ENCODE measurements at places on chromosomes 11 and 22. TPM values are rescaled to one million over a fixed set of nuclear protein-coding genes. Genes with fewer than 3 reads are reported as not detected.

The C11orf86 gene
- total RNA-seq = not detected

The CD3D gene
- not detected for total RNA-seq

The MS4A6E gene
- not detected for total RNA-seq

The MS4A6A gene
- total RNA-seq = not detected

The AGBL2 gene
- total RNA-seq = 1.5 TPM

The TMEM45B gene
- not detected for total RNA-seq

The OR52H1 gene
- total RNA-seq = not detected

The CTTN gene
- total RNA-seq = 651 TPM

The PLAAT5 gene
- total RNA-seq = not detected

The CARD10 gene
- total RNA-seq = 2.0 TPM

The OLFML1 gene
- total RNA-seq = not detected

The TSPAN18 gene
- total RNA-seq = not detected

The HDHD5 gene
- total RNA-seq = 89.6 TPM

The GGT5 gene
- 0.13 TPM for total RNA-seq

The USH1C gene
- total RNA-seq = not detected

The B3GAT1 gene
- total RNA-seq = 3.7 TPM

The OR4C12 gene
- not detected for total RNA-seq

The JAM3 gene
- total RNA-seq = 72.2 TPM

The NAV2 gene
- 14.5 TPM for total RNA-seq

The PLAAT3 gene
- total RNA-seq = 4.6 TPM

The LMNTD2 gene
- 1.8 TPM for total RNA-seq

The PGA5 gene
- total RNA-seq = not detected

The MSANTD4 gene
- 32.6 TPM for total RNA-seq

The CD3E gene
- total RNA-seq = not detected

The OR5J2 gene
- total RNA-seq = 1.0 TPM

The MMP10 gene
- total RNA-seq = not detected

The MS4A7 gene
- total RNA-seq = not detected

The ALDH3B2 gene
- 0.72 TPM for total RNA-seq

The NUMA1 gene
- 118 TPM for total RNA-seq

The RNASEH2C gene
- total RNA-seq = 35.1 TPM

The RGL4 gene
- not detected for total RNA-seq

The RASSF7 gene
- 8.0 TPM for total RNA-seq

The GPHA2 gene
- not detected for total RNA-seq

The POU2AF3 gene
- not detected for total RNA-seq

The LGALS1 gene
- 1,315 TPM for total RNA-seq

The GP1BB gene
- total RNA-seq = 1.6 TPM

The PATE2 gene
- total RNA-seq = 0.53 TPM

The MMP1 gene
- 4.6 TPM for total RNA-seq

The NRIP3 gene
- 11.1 TPM for total RNA-seq

The BDNF gene
- total RNA-seq = 0.37 TPM

The SLC7A4 gene
- 2.0 TPM for total RNA-seq

The SLC25A45 gene
- 4.6 TPM for total RNA-seq

The CASP12 gene
- total RNA-seq = not detected

The DDX25 gene
- total RNA-seq = 0.96 TPM

The SMIM35 gene
- total RNA-seq = not detected

The PAMR1 gene
- total RNA-seq = not detected

The CELSR1 gene
- total RNA-seq = 12.5 TPM

The HOATZ gene
- total RNA-seq = not detected

The ZNRF3 gene
- total RNA-seq = 4.6 TPM

The MS4A12 gene
- not detected for total RNA-seq

The TTC9C gene
- 25.0 TPM for total RNA-seq

The IL17REL gene
- not detected for total RNA-seq

The DAGLA gene
- 0.98 TPM for total RNA-seq

The ROM1 gene
- 0.79 TPM for total RNA-seq

The CASP1 gene
- total RNA-seq = 20.7 TPM

The EPS8L2 gene
- 0.61 TPM for total RNA-seq

The CASP5 gene
- not detected for total RNA-seq

The OR4D5 gene
- total RNA-seq = not detected

The CYTH4 gene
- total RNA-seq = 0.11 TPM

The PTPN5 gene
- not detected for total RNA-seq

Measured in SK-MEL-5 (cell line).